ENCODE measurements at places on chromosomes 7 and 10.

DNA sequence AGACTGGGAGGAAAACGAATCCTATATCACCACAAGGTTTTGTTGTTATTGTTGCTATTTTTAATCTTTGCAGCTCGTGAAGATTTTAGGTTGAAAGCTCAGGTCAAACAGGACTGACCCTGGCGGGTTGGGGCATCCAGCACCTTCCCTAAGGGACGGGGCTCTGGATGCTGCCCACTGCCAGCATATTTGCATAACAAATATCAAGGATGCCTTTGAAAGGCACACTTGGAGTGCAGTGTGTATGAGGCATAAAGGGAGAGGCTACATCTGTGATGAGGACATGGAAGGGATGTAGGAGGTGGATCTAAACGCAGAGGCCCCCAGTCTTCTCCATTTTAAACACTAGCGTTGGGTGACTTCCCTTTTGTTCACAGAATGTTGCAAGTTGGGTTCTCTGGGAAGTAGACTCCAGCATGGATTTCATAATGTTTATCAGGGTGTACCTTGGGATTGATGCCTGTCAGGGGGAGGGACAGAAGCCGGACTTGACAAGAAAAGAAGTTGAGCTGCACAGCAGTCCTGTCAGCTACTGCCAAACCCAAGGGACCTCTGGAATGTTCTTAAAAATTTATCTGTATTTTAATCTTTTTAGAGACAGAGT lies 181.1 kb upstream of the IMMP2L start:
- DNase-seq, result no peak

- no peak for DNase-seq
These were observed 19.2 kb downstream of the ABCB4 start for GRCh38 chr7:87456247-87456646.

GRCh38 chr7:43114458-43114780 lies 2.0 kb downstream of the HECW1 start:
- no peak for DNase-seq

DNA sequence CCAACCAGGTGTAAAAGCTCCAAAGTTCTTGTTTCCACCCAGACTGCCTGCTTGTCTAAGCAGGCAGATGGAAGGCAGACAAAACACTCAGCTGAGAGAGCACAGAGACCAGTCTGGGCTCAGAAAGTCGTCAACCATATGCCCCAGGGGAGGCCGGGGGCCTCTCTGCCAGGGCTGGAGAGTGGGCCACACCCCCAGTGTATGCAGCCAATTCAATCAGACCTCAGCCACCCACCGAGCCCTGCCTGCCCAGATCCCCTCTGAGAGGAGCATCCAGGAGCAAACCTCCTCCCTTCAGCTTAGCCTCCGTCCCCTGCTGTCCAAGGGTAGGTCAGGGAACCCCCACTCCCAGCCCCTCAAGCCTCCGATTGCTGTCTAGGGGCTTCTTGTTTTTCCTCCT lies 196.3 kb downstream of the LSM5 start:
- DNase-seq, result no peak

DNA sequence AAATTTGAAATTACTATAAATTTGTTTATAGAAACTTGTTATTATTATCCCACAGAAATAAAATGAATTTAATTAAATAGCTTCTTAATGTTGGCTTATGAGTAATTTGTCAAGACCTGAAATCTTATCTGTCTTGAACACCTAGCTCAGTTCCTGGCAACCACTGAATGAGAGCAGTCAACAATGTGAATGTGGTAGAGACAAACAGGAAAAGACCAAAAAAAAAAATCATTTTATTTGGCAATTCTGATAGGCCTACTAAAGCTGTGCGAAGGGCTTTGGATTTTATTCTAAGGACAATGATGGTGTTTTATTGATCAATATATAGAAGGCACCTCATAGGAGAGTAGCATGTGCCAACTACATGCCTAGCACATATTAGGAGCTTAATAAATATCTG lies 127.8 kb upstream of the RSU1 start:
- no peak for DNase-seq

DNA sequence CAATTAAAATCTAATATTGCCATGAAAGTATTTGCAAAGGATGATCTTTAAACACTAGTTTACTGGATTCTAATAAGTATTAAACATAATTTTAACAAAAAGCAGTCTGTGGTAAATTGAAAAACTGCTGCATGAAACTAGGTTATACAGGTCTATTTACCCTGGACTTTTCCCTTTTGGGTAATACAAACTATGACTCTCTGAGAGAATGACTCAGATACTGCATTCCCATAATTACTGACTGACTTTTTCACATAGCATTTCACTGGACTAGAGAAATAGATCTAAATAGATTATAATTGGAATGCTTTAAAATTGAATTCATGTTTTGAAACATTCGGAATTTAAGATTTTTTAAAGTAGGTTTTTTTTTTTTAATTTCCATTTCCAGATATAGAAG lies 395.7 kb downstream of the THSD7A start:
- DNase-seq, result no peak

- no peak for DNase-seq
These were observed 436.8 kb downstream of the RPS24 start for GRCh38 chr10:78470267-78471103.

DNA sequence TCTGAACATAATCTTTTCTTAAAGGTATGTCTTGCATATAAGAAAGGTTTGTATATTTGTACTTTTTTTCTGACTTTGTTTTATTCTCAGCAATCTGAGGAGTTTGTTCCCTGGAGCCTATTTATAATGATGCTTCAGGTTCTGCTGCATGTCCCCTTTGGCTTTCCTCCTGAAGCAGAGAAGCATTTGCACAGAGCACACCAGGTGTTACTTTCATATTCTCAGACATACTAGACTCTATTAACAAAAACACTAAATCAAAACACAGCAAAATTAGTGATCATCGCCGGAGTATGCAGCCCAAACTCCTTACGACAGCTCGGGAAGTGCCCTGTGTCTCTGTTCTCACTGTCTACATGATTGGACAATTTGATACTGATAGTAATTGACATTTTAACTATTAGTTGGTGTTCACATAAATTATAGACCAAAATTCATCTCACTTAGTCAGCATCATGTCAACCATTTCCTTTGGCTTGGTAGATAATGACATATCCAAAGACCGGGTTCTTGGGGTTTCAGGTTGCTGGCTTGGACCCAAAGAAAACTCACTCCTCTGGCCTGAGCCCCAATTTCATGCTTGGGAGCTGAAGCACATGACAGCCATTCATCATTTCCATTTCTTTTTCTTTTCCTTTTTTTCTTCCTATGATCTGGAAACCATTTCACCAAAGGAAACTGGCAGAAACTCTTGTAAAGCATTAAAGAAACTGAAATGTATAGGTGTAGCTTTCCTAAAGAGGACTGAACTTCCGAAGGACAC lies 400.1 kb upstream of the NRP1 start:
- no peak for DNase-seq

GRCh38 chr7:150755473-150756099 lies 18.4 kb downstream of the GIMAP5 start:
- no peak for DNase-seq

DNA sequence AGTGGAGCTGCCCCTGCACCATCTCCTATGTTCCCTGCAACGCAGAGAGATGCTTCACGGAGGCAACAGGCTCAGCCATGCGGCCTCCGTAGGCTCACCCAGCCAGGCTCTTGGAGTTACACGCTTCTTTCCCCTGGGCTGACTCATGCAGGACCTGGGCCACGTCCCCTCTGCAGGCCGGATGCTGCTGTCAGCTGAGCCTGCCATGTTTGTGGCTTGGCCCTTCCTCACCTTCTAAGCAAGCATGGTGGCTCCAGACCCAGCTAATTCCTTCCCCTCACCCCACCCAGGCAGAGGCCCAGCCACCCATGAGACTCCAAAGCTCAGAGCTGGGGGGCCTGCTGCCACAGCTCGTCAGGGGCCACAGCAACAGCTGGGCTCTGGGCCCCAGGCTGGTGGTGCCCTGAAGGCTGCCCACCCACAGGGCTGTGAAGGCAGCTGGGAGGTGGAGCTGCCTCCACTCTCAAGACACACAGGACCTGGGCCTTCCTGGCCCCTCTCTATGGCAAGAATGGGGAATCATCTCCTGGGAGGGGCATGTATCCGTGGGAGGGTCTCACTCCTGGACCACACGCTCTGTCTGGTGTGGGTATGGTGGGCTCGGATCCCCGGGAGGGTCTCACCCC lies 219.6 kb downstream of the ELFN1 start:
- no peak for DNase-seq

- no peak for DNase-seq
These were observed 170.9 kb downstream of the USP6NL start for GRCh38 chr10:11440250-11441150.

DNA sequence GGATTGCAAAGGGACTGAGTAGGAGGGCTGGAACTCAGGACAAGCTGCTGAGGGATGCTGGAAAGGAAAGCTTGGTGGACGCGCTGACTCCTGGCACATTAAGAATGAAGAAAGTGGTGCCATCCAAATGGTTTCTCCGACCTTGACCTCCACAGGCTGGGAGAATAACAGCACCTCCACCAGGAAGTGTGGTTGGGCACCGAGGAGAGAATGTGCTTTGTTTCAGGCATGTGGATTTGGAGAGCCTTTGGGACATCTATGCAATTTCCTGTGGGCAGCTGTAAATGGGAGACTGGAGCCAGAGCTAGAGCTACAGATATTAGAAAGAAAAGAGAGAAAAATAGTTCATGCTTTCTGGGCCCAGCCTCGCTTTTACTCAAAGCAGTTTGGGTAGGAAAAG lies 29.8 kb upstream of the HABP2 start:
- no peak for DNase-seq

- DNase-seq, result no peak
These were observed 34.1 kb downstream of the PTPRE start for GRCh38 chr10:127940866-127941640.

GRCh38 chr7:5053175-5053574 lies 7.5 kb downstream of the RBAK start:
- DNase-seq, result no peak

- no peak for DNase-seq
These were observed 34.0 kb upstream of the CCDC7 start for GRCh38 chr10:32411797-32412498.

- no peak for DNase-seq
These were observed 41.6 kb downstream of the GPRIN2 start for GRCh38 chr10:46514899-46515298.

- peak; percentile 72 for DNase-seq
These were observed 213.3 kb upstream of the PHYHIPL start for GRCh38 chr10:58963101-58963534.

DNA sequence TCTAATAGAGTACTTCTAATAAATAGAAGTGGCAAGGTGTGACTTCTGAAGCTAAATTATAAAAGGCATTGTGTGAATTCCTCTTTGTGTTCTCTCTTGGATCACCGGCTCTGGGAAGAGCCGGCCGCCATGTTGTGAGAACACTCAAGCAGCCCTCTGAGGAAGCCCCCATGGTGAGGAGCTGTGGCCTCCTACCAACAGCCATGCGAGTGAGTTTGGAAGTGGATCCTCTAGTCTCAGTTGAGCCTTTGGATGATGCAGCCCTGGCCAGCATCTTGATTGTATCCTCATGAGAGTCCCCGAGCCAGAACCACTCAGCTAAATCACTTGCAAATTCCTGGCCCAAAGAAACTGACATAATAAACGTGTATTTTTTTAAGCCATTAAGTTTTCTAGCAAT lies 94.5 kb upstream of the CARD11 start:
- no peak for DNase-seq

DNA sequence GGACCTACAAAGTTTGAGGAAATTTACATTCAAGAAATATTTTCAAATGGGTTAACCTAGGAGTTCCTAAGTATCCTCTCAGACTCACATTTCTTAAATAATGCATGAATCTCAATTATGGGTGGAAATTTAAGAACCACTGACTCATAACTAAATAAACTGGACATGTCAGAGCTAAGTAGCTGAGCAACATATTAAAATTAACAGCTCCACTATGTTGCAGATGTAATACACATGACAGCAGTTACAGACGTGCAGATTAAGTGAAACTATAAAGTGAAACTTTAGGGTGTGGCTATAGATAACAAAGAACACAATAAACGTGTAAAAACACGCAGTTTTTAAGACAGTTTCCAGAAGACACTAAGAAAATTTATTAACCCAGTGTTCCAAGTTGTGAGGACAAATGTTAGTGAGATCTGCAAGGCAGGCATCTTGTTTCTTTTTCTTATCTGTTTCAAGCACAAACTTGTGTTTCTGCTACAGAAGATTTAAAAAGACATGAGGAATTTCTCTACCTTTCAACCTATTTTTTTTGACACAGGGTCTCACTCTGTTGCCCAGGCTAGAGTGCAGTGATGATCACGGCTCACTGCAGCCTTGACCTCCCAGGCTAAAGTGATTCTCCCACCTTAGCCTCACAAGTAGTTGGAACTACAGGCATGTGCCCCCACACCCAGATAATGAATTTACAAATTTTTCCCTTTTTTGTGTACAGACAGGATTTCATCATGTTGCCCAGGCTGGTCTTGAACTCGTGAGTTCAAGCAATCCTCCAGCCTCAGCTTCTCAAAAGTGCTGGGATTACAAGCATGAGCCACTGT lies 25.3 kb downstream of the DNMBP start:
- no peak for DNase-seq

DNA sequence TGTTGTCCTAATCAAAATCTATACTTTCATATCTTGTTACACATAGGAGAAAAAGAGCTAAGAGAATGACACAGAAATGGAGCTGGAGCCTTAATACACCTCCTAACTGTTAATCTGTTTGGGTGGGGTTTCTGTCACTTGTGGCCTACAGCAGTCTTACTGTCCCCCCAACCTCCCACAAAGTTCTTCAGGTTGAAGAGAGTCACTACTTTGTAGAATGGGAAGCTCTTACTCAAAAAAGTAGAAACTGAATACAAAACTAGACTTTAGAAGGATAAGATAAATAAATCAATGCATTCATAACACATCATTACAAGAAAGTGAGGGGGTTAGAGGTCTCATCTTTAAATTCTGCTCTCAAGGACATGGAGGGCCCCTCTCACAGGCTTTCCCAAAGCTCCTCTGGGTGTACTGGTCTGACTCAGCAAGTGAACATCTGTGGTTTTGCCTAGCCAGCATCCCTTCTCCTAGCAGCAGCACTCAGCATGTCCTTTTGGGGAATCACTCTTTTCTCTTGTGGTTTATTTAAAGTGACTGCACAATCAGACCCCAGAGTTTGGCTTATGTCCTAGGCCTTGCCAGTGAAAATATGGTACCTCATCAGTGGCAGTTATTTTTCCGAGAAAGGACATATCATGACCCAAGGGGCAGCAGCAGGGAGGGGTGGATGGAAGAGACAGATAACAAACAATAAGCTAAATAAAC lies 2.0 kb upstream of the BLVRA start:
- DNase-seq, result no peak

DNA sequence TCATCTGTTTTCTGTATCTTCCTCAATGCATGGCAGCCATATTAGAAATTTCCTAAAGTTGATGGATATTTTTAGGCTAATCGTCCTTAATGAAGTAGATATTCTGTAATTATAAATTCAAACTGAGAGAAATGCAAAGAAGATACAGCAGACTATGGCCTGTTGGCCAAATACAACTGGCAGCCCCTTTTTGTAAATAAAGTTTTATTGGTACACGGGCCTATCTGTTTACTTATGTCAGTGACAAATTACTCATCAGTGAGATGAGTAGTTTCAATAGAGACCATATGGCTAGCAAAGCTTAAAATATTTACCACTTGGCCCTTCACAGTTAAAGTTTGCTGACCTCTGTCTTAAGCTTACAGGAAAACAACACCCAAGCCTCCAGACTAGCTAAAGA lies 112.3 kb downstream of the HTR7 start:
- no peak for DNase-seq

GRCh38 chr10:48454302-48455054 lies 148.0 kb downstream of the MAPK8 start:
- DNase-seq, result no peak

GRCh38 chr7:28903730-28904577 lies 54.2 kb downstream of the TRIL start:
- DNase-seq, result no peak

- no peak for DNase-seq
These were observed 81.8 kb downstream of the TNS3 start for GRCh38 chr7:47500103-47500563.
